ENCODE measurements at places on chromosomes 3 and 15. TPM values are rescaled to one million over a fixed set of nuclear protein-coding genes. Genes with fewer than 3 reads are reported as not detected.

The ZNF662 gene
- 1.7 TPM for total RNA-seq

The CAV3 gene
- total RNA-seq = not detected

The KPNA4 gene
- 33.7 TPM for total RNA-seq

The EPHA3 gene
- total RNA-seq = 3.0 TPM

The SAMMSON gene
- not detected for total RNA-seq

The CYP1A2 gene
- total RNA-seq = not detected

The CNTN6 gene
- 0.66 TPM for total RNA-seq

The CYP8B1 gene
- total RNA-seq = not detected

The FXR1 gene
- total RNA-seq = 199 TPM

The MINDY4B gene
- not detected for total RNA-seq

The A4GNT gene
- not detected for total RNA-seq

The ARHGEF26 gene
- 2.6 TPM for total RNA-seq

The RHCG gene
- 0.13 TPM for total RNA-seq

The NEDD4 gene
- total RNA-seq = 17.0 TPM

The LIPH gene
- total RNA-seq = 0.87 TPM

The TGM4 gene
- total RNA-seq = not detected

The CCNB2 gene
- 25.8 TPM for total RNA-seq

The NUP210 gene
- 0.99 TPM for total RNA-seq

The CDC25A gene
- total RNA-seq = 3.9 TPM

The SLC24A5 gene
- not detected for total RNA-seq

The C3orf52 gene
- total RNA-seq = 4.8 TPM

The KY gene
- 7.9 TPM for total RNA-seq

The PLA2G4E gene
- not detected for total RNA-seq

The FGF7 gene
- 17.7 TPM for total RNA-seq

The CPLX3 gene
- total RNA-seq = not detected

The NR2E3 gene
- 0.06 TPM for total RNA-seq

The PLSCR4 gene
- 99.1 TPM for total RNA-seq

The CLSTN2 gene
- 3.0 TPM for total RNA-seq

The SH2D7 gene
- total RNA-seq = not detected

The REC114 gene
- total RNA-seq = not detected

The SEC61A1 gene
- 293 TPM for total RNA-seq

The CPNE4 gene
- not detected for total RNA-seq

The DPPA2 gene
- total RNA-seq = not detected

The ALS2CL gene
- total RNA-seq = 3.2 TPM

The UROC1 gene
- total RNA-seq = not detected

The FSD2 gene
- not detected for total RNA-seq

The CCDC39 gene
- 0.12 TPM for total RNA-seq

Data from aortic smooth muscle cell (primary cell).